ENCODE measurements at places on chromosomes 2 and 18.

DNA sequence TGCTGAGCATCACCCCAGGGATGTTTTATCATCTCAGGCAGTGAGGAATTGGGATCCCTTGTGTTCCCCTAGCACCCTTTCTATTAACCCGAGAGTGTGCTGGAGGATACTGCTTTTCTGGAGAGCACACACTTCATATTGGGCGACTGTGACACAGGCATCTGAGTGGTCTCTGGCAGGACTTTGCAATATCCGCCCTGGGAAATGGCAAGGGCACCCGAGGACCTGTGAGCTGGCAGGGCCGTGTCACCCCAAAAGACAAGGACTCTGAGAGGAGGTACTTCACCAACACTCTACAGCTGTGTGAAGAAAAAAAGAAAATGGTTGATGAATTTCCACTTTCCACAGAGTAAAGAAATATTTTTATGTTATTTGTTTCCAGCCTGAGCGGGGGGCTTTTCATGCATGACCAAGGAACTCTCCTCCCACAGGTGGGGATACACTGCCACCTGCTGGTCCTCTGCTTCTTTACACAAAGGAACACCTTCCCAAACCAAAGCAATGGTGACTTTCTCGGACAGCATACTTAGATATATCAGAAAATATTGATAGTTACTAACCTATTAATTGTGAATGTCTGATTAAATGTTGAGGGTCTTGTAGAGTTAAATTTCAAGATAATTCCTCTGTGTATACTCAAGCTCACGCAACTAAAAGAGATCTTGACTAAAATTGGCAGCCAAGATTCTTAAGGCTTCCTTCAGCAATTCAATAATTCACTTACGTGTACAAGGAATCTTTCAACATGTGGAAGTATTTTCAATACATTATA is 45.9 kb upstream of the REG3G start:
- DNase-seq = no peak

GRCh38 chr2:134399096-134399495 is 145.2 kb downstream of the MGAT5 start:
- DNase-seq = no peak

- DNase-seq = peak; percentile 78
Measured at GRCh38 chr2:174771631-174772471, 7.6 kb upstream of the CHRNA1 start.

DNA sequence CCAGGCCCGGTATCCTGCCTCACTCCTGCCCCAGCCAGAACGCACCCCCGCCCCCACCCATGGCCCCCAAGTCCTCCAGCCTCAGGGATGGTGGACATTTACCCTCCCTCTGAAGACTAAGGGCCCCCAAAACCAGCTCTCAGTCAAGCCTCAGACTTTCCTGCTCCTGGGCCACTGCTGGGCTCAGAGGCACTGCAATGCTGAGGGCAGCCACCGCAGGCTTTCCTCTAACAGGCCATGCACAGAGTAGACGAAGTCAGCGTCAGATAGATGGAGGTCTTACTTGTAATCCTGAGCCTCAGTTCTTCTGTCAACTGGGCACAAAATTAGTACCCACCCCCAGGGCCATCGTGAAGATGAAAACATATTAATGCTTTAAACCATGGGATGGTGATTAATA is 92.6 kb downstream of the TTC32 start:
- DNase-seq = no peak

GRCh38 chr18:59083136-59083818 is 56.4 kb upstream of the SEC11C start:
- DNase-seq = no peak

DNA sequence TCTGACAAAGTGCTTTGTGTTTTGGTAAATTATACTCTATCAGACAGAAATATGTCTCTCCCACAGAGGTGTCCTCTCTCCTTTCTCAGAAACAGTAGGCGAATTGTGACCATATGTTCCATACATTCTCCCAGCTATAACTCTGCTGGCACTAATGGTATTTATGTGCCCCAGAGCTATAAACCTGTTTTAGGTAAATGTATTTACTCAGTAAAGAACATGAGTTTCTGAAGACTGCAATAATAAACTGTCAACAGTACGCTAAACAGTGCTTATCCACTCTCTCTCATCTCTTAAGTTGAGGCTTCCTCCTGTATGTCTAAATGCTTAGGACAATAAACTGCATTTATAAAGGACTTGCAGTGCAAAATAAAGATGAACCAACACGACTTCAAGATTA is 58.5 kb downstream of the ITGA4 start:
- DNase-seq = no peak

Measured in substantia nigra (tissue), 51 donors.